ENCODE measurements at places on chromosomes 11 and 22.

GRCh38 chr11:12867531-12867930 is 141.6 kb upstream of the RASSF10 start:
- DNase-seq, result no peak

DNA sequence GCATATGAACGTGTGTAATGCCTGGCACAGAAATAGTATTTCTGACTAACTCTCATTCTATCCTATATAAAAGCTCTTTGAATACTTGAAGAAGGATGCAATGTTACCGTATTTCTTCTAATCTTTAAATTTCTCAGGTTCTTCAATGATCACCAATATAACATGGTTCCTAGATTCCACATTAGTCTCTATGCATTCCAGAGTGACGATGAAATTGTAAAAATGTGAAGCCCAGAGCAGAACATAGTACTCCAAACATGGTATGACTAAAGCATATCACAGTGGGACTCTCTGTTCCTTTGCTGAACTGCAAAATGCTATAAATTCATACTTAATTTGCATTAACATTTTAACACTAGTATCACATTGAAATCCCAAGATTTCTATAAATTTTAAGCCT is 877.6 kb upstream of the CHORDC1 start:
- DNase-seq, result no peak

DNA sequence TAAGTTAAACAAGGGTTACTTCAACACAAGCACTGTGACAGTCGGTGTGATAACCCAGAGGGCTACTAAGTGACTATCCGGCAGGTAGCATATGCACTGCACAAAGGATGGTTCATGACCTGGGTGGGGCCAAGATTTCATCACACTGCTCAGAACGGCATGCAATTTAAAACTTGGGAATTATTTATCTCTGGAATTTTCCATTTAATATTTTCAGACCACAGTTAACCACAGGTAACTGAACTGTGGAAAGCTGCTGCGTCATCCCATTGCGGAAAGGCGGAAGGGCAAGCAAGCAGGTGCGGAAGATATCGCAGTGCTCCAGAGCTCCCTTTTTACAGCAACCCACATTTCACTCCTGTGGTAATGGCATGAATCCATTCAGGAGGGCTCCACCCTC is 540.8 kb downstream of the INSC start:
- DNase-seq, result no peak

DNA sequence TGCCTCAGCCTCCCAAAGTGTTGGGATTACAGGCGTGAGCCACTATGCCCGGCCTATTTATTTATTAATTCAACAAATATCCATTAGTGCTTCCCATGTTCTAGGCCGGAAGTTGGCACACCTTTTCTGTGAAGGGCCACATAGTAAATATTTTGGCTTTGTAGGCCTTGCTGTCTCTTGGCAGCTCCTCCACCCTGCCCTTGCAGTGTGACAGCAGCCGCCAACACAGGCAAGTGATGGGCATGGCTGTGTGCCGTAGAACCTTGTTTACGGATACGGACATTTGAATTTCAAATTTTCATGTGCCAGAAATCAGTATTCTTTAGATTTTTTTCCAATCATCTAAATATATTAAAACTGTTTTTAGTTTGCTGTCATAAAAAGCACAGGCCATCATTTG is 139.5 kb downstream of the WNT7B start:
- no peak for DNase-seq

- no peak for DNase-seq
Observed at GRCh38 chr11:118071416-118072030, 5.4 kb upstream of the TMPRSS4 start.

DNA sequence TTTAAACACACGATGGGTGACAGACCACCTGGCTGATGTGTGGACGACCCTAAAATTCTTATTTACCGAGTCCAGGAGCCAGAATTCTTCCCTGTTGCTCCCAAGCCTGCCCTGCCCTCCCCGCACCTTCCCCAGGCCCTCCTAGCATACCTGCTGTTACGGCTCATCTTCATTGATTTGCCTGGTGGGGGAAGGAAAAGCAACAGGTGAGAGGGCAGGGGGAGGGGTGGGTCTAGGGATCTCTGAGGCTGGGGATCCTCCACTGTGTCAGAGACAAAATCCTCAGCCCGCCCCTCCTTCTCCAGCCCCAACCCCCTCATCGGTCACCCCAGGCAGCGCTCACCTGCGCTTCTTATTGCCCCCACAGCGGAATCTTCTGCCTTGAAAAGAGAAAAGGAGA is 4.0 kb downstream of the FXYD2 start:
- DNase-seq, result no peak

DNA sequence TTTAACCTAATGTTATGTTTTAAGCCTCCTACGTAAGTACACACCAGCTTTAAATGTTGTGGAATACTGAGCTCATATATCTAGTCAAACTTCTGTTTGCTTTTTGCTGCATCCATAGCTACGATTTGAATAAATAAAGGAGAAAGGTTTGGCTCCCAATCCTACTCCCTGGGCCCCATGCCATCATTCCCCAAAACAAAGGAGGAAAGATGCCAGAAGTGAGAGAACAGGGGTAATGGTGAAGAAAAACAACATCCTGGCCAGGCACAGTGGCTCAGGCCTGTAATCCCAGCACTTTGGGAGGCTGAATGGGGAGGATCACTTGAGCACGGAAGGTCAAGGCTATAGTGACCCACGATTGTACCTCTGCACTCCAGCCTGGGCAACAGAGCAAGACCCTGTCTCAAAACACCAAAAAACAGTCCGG is 26.5 kb downstream of the SCGB1A1 start:
- no peak for DNase-seq

DNA sequence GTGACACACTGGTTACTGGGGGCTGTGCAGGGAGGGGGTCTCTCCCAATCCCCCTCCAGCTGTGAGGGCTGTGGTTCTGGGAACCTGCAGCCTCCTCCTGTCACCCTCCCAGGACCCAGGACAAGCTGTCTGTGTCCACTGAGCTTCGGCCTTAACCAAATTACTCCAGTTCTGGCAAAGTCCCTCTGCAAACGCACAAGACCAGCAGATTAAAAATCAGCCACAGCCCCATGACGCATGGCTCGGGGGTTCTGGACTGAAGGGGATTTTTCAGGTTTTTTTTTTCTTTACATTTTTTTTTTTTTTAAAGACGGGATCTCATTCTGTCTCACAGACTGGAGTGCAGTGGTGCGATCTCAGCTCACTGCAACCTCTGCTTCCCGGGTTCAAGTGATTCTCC is 32.2 kb upstream of the A4GALT start:
- no peak for DNase-seq

- DNase-seq, result no peak
Observed at GRCh38 chr22:40302149-40302548, 44.2 kb upstream of the ADSL start.

DNA sequence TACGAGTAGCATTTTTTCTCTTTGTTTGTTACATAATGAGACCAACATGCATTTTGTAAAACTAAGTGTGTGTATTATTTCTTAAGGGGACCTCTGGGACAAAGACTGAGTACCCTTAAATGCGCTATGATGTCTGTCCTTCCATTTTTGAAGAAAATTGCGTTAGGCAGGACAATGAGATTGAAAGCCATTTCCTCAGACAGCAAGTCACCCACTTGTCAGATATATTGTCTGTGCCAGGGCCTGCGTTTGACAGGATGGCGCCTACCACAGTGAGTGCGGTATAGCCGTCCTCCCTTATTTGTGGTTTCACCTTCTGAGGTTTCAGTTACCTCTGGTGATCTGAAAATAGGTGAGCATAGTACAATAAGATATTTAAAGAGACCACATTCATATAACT is 2.2 kb downstream of the AP2A2 start:
- DNase-seq, result no peak

GRCh38 chr11:76680518-76681425 is 10.2 kb upstream of the LRRC32 start:
- DNase-seq, result peak; percentile 56

- DNase-seq, result no peak
Observed at GRCh38 chr22:20080445-20080775, 369 bp downstream of the DGCR8 start.

DNA sequence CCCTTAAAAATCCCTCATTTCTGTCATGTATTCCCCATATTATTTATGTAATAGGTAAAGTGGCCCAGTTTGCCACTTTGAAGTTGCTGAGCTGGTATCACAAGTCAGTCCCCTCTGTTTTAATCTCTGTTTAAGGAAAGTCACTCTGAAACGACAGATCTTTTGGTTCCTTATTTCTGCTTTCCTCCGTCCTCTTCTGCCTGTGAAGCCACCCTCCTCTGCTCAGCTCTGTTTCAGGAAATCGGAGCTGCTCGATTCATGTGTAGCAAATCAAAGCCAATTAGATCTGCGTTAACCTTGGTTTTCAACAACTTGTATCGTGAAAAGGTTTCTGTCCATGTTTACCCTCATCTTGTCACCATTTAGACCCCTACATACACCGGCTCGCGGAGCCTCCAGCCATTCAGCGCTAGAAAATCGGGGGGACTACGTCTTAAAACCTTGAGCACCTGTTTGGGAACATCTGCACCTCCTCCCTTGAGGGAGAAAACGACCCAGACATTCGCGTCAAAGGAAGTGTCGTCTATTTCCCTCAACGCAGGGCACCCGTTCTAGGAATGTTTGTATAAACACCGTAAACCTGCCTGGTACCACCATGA is 576 bp upstream of the SC5D start:
- no peak for DNase-seq

DNA sequence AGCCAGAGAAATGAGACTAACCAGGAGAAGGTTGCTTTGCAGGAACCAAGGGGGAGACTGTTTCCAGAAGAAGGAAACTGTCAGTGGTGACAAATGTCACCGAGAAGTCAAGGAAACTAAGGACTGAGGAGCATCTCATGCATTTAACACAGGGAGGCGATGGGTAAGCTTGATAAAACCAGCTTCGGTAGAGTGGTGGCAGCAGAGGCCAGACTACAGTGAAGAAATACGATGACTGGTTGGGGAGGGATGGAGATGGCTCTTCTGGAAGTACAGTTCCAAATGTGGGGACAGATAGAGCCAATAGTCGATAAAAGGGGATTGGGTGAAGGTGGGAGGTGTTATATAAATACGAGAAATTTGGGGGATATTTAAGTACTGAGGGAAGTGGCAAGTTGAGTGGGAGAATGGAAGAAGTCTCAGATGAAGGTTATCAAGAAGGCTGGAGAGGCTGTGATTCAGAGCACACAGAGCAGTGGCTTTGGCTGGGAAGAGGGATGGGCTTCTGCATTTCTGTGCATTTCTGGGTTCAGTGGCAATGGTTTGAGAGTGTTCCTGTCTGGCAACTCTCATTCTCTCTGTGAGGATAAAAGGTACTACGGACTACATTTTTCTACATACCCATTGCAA is 29.2 kb downstream of the SC5D start:
- peak; percentile 12 for DNase-seq

DNA sequence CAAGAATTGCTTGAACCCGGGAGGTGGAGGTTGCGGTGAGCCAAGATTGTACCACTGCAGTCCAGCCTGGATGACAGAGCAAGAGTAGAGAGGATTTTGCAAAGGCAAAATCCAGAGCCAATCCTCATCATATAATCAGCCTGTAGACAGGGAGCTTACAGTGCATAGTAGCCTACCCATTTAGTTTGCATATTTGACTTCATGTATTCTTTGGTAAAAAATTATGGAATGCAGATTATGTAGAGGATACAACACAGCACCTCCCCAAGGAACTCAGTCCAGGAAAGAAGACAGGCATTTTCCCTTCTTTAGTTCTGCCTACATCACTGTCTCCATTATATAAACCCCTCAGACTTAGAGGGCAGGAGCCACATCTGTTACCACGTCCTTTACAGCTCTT is 39.7 kb upstream of the YWHAH start:
- DNase-seq, result no peak

DNA sequence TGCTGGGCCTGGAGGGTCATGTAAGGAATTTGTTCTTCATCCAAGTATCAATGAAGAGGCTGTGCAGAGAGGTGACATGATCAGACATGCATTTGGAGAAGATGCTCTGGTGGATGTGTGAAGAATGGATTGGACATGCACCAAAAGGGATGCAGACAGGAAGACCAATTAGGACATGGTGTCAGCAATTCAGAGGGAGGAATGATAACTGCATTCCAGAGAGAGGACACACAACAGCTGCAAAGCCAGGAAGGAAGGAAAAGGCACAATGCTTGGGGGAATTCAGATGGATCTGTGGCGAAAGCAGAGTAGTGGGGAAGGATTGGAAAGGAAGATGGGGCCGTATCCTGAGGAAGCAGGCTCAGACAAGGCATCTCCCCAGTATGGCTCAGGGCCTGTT is 5.2 kb upstream of the ARRB1 start:
- no peak for DNase-seq

DNA sequence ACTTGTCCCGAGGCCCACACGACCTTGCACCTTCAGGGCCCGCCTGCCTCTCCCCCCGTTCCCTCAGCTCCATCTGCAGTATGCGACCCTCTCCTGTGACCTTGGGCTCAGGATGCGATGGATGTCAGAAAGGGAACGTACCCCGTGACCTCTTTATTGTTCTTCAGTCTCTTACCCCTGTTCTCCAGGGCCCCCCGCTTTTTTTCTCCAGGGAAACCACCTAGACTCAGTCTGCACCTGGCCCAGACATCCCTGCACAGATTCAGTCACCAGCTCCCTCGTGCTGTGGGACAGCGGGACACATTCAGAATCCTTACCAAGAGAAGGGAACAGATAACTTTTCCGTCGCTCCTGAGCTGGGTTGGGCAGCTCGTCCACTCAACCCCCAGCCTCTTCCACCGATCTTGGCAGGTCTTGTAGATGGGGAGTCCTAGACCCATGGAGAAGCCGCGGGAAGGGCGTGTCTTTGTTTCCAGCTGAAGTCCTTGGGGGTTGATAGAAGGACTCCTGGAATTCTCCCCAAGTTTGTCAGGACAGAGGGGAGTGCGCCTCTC is 1.4 kb upstream of the PHOX2A start:
- DNase-seq, result no peak

GRCh38 chr11:7936615-7937014 is 4.9 kb downstream of the OR10A3 start:
- no peak for DNase-seq

- no peak for DNase-seq
Observed at GRCh38 chr11:1652026-1652425, 22.5 kb downstream of the KRTAP5-5 start.

- peak; percentile 81 for DNase-seq
Observed at GRCh38 chr11:9575260-9576240, 2.1 kb downstream of the WEE1 start.

DNA sequence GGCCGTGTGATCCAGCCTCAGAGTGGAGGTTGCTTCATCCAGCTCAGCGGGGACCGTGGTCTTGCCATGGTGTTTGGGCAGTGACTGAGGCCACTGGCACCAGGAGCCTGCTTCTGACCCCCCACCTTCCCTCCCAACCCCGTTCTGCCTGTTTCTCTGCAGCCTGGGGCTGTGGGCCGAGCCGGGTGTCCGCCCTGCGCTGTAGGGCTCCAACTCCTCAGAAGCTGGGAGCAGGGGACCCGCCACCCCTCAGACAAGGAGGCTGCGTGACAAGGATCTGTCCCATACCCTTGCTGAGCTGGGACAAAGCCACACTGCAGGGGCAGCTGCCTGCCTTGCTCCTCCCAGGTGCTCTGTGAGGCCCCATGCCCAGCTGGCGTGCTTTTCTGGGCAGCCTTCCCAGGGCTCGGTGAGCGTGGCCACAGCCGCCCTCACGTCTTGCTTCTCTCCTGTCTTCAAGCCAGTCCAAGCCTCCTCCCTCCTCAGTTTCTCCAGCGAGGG is 11.7 kb upstream of the ARFGAP3 start:
- no peak for DNase-seq

All from HT1080 (cell line).